M059J (cell line): ENCODE measurements at places on chromosomes 16 and 17.

GRCh38 chr17:77737442-77738265 lies 220.8 kb upstream of the TNRC6C start:
- no peak for DNase-seq

DNA sequence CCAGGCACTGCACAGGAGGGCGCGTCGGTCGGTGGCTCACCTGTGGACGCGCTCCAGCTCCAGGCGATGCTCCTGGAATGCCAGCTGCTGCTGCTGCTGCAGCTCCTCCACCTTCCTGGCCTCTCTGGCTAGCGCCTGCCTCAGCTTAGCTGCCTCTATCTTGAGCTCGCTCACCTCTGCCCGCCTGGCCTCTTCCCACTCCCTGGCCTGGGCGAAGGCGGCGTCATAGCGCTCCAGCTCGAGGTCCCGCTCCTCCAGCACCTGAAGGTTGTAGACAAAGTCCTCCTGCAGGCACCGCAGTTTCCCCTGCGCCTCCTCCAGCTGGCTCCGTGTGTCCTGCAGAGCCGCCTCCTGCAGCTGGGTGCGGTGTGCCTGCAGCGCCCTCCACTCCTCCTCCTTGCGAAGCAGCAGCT lies 11.1 kb downstream of the CCDC57 start:
- no peak for DNase-seq

- DNase-seq, result no peak
Measured at GRCh38 chr17:29567304-29567553, 392 bp upstream of the ABHD15 start.

DNA sequence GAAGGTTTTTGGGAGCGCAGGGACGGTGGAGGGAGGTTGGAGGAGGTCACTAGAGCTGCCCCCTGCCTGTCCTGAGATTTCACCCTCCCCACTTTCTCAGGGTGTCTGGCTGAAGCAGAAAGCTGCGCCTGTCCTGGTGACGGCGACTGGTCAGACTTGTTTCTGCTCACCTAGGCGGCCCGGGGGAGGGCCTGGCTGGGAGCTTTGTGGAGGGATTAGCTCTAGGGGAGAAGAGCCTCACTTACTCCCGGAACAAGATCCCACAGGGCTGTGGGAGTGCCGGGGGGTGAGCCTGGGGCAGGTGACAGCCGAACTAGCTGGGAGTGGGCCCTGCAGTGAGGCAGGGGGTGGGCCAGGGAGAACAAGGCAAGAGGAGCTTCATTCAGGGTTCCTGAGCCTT lies 11.5 kb downstream of the NHERF1 start:
- DNase-seq, result no peak

- no peak for DNase-seq
Measured at GRCh38 chr17:36742267-36743000, 141.1 kb downstream of the MRM1 start.

- no peak for DNase-seq
Measured at GRCh38 chr16:20327444-20328041, at the start of gene GP2. GP2 (minus strand) TSS chr16:20327513; CDS start chr16:20326431, 1,082 bp downstream.

DNA sequence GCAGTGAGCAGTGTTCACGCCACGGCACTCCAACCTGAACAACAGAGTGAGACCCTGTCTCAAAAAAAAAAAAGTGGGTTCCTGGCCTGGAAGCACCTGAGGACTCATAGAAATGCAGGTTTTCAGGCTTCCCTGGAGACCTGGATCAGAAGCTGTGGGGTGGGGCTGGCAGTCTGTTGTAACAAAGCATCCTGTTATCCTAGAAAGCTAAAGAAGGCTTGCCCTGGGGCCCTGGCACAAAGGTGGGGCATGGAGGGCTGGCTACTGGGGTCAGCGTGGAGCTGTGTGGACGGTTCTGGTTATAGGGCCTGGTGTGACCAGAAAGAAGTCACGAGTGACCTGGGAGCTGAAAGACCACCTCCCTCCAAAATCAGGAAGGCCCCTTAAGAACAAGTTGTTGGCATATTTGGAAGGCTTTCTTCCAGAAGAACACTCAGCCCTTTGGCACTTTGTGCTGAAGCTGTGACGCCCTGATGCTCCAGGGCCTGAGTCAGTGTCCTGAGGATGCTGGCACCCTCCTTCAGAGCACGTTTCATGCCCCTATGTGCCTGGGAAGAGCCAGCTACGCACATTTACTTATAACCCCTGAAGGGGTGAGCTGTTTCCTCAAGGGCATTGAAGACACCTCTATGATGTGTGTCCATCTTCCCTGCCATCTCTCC lies 6.2 kb downstream of the CRISPLD2 start:
- DNase-seq, result peak; percentile 52

DNA sequence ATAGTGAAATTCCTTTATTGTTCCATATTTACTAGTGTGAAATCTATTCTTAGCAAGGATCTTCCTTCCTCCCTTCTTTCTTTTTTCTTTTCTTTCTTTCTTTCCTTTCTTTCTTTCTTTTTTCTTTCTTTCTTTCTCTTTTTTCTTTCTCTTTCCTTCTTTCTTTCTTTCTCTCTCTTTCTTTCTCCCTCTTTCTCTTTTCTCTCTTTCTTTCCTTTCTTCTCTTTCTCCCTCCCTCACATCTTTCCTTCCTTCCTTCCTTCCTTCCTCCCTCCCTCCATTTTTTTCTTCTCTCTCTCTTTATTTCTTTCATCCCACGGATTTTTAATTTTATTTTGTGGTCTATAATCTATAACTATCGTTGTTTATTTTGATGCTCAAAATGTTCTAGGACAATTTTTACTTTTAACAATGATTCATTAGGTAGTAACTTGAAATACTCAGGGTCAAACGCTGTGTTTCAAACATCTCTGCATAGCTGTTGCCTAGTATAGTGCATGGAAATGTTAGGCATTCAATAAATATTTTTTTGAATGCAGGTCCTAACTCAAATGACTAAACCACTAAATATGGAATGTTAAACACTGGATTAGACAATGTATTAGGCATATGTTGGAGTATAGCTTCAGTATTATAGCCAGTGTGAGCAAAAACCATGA lies 178.3 kb downstream of the MAP2K6 start:
- DNase-seq, result no peak

DNA sequence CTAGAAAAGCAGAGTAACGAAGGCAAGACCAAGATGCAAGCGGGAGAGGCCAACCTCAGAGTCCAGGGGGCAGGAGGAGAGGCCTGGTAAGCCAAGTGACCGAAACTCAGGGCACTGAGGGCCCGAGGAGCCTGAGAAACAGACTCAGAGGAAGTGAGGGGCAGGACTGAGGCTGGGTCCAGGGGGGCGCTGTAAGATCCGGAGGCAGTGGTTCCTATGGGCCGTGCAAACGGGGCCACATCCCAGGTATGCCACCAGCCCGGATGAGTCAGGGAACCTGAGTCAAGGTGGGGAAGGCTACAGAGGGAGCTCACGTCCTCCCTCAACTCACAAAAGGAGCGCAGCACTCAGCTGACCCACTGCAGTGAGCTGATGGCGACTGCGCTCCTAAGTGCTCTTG lies 8.3 kb downstream of the ZDHHC7 start:
- no peak for DNase-seq

DNA sequence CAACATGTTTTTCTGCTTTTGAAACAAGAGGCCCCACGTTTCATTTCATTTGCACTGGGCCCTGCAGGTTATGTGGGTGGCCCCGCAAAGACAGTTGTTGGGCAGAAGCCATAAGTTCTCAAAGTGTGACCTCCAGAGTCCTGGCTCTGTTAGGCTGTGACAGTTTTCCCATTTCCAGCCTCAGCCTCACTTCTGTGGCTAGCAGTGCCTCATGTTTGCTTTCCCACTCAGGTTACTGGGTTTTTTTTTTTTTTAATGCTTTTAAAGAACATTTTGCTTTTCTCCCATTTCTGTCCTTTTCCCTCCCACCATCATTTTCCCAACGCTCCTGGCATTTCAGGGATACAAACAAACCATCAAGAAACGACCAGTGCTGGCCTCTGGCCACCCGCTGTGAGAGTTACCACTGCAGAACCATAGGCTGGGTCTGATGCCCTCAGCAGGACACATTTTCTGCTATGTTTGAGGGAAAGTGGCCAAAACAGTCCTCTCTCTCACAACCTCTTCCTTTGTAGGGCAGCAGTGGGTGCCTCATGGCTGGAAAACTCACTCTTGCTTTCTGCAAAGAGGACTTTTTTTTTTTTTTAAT lies 159.0 kb upstream of the MPHOSPH6 start:
- no peak for DNase-seq

DNA sequence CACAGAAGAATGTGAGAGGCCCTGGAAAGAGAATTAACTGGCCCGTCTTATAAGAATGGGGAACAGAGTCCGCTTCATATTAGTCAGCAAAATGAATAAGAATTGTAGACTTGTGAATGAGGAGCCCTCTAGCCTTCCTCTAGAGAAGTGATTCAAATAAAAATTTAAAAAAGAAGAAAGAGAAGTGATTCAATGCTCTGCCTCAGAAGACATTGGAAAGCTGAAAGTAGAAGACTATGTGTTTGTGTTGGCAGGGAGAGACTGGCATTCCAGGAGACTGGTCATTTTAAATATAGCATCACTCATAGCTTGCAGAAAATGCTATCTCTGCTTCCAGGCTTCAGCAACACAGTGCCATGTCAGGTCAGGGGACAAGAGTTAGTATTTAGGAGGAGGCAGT lies 190.6 kb upstream of the HS3ST3A1 start:
- peak; percentile 24 for DNase-seq

- no peak for DNase-seq
Measured at GRCh38 chr17:3029213-3029913, 34.0 kb downstream of the OR1D5 start.

GRCh38 chr17:80663781-80664206 lies 119.2 kb downstream of the RPTOR start:
- DNase-seq, result no peak

DNA sequence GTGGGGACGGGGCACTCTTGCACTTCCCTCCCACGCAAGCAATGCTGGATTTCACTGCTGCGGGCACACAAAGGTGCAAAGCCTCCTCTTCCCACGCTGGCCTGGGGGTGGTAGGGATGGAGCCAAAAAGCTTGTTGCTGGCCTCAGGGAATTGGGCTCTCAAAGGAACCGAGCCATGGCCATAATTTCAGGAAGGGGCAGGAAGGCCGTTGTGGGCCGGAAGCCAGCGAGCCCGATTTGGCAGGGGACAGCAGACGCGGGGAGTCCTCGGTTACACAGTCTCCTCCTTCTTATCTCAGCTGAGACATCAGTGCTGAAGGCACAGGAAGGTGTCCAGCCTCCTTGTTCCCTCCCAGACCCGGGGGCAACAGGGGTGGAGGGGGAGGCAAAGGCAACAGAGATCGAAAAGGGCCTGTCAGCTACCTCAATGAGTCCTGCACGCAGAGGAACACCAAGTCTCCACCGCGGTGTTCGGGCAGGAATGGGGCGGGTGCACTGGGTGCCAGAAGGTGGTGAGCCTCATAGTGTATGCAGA lies 59.5 kb downstream of the SLFN11 start:
- DNase-seq, result no peak

- DNase-seq, result no peak
Measured at GRCh38 chr17:4560421-4560820, at the start of gene GGT6. GGT6 (minus strand) TSS chr17:4560577; CDS start chr17:4560521, 56 bp downstream.

DNA sequence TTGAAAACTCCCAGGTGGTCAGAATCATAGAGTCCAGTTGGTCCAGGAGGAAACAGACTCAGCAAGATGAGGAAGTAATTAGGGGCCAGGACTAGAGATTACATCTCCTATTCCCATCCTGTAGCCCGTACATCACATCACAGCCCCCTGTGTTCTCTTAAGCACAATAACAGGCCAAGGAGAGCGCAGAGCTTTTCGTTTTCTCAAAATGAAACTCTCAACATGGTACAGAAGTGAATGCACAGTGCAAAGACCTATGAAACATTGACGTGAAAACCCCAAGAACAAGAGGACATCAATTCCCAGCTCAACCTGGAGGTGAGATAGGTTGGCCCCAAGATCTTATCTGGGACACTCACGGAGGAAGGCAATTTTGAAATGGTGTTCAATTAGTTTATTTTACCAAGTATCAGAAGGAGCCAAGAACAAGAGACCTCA lies 9.0 kb downstream of the PIK3R5 start:
- no peak for DNase-seq

- DNase-seq, result peak; percentile 31
Measured at GRCh38 chr17:50380369-50381259, 7.6 kb downstream of the EME1 start.

DNA sequence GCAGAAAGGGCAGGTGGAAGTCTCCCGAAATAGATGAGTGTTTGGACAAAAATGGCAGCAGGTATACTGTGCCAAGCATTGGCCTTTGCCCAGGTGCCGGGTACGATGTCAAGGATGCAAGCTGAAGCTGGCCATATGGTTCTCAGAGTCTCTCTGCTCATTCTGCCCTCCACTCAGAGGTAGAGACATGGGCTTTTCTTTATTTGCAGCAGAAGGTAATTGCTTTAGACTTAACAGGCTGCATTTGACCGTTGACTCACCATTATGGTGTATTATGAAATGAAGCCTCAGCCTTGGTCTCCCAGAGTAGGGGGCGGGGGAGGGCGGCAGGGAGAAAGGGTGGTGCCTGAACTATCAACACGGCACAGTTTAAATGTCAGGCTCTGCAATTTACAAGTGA lies 969.1 kb upstream of the EEF2KMT start:
- peak; percentile 36 for DNase-seq

- no peak for DNase-seq
Measured at GRCh38 chr17:15380446-15380845, 39.0 kb upstream of the TEKT3 start.

DNA sequence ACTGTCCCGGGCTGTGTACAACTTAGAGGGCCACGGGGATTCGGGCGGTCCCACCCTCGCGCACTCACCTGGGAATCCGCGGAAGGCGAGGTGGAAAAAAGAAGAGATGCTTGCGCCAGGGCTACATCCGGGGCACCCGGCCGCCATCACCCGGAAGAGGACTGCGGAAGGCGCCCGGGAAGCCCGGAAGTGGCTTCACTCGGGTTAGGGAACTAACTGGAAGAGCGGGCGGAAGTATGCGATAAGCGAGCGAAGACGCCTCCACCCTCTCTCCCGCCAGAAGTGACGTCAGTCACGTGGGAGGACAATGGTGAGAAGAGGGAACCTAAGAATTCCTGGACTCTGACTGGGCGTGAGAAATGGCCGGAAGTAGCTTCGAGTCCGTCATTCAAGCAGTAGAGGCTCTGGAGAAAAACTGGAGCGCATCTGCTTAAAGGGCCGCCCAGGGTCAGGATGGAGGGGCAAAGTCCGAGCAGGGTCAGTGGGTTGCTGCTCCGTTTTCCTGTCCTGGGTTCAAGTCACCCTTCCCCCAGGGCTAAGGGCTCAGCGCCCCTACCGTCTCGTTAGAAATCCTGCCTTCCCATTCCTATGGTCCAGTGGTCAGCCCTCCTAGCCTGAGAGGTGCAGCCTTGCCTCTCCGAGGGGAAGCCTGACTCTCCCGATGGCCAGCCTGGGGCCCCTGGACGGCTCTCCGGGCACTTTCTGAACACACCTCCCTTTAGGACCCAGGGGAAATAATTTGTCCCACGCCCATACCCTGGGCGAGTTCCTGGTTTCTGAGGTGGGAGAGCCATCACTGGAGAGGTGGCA lies at the start of gene CD2BP2:
Gene CD2BP2 (minus strand): TSS at position 165 of the 810 bp plus-strand sequence. CDS start 627 bp downstream, outside the sequence.
- DNase-seq, result peak; percentile 100

GRCh38 chr17:80920441-80920840 lies 71.2 kb upstream of the CHMP6 start:
- DNase-seq, result no peak

- DNase-seq, result peak; percentile 60
Measured at GRCh38 chr16:53881371-53881770, 177.4 kb downstream of the FTO start.

DNA sequence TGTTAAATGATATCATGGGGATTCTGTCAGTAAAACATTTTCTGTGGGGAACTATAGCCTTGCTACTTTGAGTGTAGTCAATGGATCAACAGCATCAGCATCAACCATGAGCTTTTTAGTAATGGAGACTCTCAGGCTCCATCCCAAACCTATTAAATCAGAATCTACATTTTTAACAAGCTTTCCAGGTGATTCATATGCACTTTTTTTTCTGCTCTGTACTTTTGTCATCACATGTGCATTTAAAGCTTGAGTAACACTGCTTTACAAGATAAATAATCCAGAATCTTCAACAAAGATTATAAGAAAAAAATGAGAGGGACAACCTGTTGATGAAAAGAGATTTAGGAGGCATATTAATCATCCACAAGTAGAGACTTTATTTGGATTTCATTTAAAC lies 23.5 kb downstream of the NUP93 start:
- DNase-seq, result peak; percentile 75
